ENCODE measurements at places on chromosomes 1 and 21.

GRCh38 chr1:33997127-33998036 is 133.5 kb downstream of the HMGB4 start:
- DNase-seq, result no peak

DNA sequence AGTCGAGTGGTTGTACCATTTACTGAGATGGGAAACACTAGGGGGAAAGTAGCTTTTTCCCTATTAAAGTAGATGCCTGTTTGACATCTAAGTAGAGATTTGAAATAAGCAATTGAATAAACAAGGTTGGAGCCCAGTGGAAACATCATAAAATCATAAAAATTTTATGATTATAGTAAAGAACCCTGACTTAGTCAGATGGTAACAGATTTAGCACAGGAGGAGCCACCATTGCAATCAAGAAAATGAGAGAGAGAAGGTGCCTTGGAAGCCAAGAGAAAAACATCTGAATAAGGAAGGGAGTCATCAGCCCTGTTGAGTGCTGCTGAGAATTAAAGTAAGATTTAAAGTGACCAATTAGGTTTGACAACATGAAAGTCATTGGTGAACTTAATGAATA is 49.8 kb downstream of the SMG7 start:
- no peak for DNase-seq

DNA sequence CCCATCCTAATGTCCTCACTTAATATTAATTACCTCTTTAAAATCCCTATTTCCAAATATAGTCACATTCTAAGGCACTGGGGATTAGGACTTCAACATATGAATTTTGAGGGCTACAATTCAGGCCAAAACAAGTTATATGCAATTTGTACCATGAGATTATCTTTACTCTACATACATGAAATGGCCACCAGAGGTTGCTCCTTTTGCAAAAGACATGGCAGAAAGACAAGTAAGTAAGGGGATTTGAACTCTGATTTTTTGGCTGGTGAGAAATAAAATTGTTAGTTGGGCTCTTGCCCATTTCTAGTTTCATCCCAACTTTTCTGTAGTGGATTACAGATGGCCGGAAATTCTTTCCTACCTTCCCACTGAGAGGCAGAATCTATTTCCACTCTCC is 4.8 kb upstream of the ALG6 start:
- DNase-seq, result no peak

- peak; percentile 46 for DNase-seq
Observed at GRCh38 chr1:230869500-230869899, 1.2 kb upstream of the C1orf198 start.

DNA sequence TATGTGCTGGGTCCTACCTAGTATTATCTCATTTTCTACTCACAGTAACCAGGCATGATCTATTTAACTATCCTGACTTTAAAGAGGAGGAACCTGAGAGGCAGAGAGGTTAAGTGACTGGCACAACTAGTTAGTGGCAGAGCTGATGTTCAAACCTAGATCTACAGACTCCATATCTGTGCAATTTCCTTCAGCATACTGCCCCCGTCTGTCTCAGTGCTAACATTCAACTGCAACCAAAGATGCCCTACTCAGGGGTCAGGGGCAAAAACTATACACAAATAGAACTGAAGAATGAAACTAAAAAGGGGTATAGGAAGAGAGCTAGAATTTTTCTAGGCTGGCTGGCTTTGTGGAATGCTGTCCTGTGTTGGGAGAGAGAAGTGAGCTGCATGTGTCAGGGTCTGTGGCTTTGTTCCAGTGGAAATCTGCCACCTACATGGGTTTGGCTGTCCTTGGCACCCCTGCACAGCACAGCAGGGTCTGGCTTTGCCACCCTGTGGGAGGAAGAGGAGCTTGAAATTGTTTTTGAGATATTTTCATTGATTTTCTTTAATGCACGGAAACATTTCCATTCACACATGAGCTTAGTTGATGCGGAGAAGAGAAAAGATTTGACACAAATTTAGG is 368.5 kb downstream of the RPS6KC1 start:
- no peak for DNase-seq

- DNase-seq, result peak; percentile 91
Observed at GRCh38 chr21:30227633-30228404, 11.9 kb upstream of the CLDN8 start.

DNA sequence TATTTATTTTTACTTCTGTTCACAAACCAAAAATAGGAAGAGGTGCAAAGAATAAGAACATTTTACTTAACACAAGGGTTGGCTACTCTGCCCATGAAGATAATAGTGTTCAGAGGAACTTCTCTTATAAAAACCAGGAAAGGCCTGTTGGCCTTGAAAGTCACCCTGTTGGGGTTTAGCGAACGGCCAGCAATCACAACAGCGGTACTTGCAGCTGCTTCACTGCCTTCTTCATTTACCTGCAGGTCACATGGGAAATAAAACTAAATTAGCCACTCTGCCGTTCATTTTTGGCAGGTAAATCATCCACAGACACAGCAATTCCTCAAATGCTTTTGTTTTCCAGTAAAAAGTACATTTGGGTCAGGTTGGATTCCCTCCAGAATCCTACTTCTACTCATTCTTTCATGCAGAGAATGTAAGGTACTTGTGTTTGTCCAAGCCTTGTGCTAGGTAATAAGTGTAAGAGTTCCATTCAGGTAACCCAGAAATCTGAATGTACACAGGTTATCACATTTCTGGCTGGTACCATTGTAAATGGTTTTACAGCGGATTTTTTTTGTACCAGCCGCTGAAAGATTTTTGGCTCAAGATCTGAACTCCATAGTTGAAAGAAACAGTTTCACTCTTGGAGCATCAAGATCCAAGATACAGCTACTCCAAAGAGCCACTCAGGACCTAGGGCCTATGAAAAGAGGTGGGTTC is 13.1 kb downstream of the SERPINC1 start:
- DNase-seq, result no peak

- DNase-seq, result no peak
Observed at GRCh38 chr21:45546636-45547544, 4.7 kb upstream of the SLC19A1 start.

GRCh38 chr1:177171536-177172123 is 872 bp downstream of the BRINP2 start:
- no peak for DNase-seq

DNA sequence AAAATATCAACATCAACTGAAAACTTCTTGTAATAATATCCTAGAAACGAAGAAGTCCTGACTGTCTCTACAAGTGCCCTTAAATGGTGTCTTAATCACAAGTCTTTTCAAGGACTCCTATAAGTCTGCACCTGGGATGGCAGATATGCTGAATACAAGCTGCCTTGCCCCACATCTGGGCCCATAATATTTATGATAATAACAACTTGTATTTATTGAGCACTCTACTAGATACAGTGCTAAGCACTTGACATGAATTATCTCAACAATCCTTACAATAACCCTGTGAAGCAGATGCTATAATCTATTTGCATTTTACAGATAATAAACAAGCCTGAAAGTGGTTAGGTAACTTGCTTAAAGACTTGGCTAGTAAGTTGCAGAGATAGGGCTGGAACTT is 78.0 kb upstream of the ZNF648 start:
- no peak for DNase-seq

DNA sequence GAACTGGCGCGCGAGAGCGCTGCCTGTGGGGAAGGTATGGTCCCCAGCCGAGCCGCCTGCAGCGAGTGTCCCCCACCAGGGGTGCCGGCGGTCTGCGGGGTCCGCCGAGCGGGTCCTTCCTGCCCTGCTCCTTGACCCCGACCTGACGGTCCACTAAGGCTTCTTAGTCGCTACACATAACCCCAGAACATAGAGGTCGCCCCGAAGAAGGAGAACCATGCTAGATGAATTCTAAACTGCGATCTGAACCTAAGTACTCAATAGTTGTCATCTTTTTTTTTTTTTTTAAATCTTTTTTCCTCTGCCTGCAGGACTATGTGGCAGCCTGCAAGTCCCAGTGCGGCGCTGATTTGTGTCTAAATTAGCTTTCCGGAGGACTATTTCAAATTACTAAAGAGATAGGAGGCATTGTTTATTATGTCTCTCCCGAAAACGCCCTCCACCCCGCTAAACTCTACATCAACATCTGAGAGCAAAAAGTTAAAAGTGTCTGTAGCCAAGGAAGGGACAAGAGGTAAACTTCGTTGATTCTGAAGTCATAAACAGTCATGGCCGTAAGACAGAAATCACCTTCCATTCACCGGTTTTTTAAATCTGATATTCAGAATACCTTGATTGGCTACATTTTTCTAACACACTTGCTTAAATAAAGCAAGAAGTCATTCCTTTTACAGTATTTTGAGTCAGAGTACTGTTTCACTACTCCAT is 476 bp downstream of the AXDND1 start:
- no peak for DNase-seq

DNA sequence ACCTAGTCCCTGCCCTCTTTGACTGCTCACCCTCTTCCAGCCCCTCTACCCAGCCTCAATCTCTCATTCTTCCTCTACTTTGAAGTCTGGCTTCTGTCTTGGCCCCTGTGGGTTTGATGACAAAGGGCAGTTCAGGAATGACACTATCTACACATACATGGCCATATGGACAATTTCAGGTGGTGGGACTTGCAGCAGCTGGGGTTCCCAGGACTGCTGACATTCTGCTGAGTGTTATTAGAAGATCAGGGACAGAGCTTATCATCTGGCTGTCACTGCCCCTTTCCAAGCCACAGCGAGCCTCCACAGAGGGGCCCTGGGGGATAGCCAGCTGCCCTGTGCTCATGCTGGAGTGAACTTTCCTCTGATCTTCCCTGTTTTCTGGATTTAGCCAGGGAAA is 97.4 kb upstream of the IPO9 start:
- DNase-seq, result peak; percentile 75

- DNase-seq, result no peak
Observed at GRCh38 chr1:201259476-201260235, 23.6 kb upstream of the PKP1 start.

GRCh38 chr1:26290122-26290881 is 10.4 kb downstream of the SH3BGRL3 start:
- DNase-seq, result no peak

DNA sequence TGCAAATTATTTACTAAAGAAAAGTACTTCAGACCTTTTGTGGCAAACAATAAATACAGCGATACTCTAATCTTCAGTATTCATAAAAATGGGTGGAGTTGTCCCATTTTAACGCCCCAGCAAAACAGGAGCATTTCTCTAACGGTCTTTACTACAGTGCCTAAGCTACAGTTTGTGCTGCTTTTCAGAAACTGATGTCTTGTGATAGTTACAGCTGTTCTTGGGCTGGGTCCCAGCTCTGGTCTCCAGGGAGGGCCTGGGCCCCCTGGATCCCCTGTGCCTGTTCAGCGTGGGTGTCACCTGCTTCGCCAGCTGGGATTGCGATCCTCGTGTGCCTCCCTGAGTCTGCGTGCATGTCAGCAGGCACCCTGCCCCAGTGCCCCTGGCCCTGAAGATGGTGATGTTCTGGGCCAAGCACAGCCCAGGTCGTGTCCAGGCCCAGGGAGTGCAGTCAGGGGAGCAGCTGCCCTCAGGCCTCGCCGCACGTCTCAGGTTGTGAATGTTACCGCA is 64.0 kb upstream of the DIP2A start:
- no peak for DNase-seq

DNA sequence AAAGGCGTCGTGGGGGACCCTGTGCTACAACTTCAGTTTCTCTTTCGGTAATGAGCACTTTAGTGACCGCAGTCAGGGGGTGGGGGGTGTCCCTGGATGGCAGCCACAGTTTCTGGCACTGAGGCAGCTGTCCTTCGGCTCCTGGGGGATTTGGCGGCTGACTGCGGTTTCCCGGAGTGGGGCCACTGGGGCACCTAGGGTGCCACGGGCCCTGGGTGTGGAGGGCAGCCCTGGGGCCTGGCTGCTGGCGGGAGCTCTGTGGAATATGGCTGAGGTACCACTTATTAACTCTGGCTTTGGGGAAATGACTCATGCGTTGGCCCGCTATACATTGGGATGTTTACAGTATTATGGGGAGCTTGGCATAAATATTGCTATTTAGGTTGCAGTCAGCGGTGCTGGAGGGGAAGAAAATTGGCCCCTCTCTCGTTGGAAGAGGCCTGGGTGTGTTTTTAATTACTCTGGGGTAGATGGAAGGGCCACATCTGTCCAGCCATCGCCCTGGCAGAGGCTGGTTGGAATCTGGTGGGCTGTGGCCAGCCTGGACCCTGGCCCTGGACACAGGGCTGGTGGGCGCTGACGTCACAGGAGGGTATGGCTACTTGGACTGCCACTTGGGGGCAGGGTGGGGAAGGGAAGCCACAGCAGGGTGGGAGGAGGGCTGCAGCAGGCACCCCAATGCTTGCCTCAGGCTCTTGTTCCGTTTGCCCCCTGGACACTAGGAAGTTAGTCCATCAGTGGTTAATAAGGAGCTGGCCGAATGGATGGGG is 2.0 kb downstream of the EPHB2 start:
- DNase-seq, result peak; percentile 78

DNA sequence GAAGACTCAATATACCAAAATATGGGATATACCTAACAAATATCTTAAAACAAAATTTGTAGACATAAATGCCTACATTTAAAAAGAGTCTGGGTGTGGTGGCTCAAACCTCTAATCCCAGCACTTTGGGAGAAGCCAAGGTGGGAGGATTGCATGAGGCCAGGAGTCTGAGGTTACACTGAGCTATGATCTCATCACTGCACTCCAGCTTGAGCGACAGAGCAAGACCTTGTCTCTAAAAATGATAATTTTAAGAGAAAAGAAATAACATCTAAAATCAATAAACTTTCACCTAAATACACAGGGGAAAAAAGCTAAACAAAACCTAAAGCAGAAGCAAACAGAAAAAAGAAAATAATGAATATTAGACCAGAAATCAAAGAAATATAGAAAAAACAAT is 102.7 kb upstream of the PBX1 start:
- DNase-seq, result no peak

DNA sequence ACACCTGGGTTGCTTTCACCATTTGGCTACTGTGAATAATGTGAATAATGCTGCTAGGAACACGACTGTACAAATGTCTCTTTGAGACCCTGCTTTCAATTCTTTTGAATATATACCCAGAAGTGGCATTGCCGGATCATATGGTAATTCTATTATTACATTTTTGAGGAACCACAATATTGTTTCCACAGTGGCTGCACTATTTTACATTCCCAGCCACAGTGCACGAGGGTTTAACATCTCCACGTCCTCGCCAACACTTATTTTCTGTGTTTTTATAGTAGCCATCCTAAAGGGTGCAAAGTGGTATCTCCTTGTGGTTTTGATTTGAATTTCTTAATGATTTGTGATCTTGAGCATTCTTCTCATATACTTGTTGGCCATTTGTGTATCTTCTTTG is 15.7 kb downstream of the FHAD1 start:
- DNase-seq, result no peak

- no peak for DNase-seq
Observed at GRCh38 chr1:230237009-230237370, 170.0 kb downstream of the GALNT2 start.

- DNase-seq, result peak; percentile 20
Observed at GRCh38 chr1:235266325-235266724, 61.7 kb downstream of the ARID4B start.

DNA sequence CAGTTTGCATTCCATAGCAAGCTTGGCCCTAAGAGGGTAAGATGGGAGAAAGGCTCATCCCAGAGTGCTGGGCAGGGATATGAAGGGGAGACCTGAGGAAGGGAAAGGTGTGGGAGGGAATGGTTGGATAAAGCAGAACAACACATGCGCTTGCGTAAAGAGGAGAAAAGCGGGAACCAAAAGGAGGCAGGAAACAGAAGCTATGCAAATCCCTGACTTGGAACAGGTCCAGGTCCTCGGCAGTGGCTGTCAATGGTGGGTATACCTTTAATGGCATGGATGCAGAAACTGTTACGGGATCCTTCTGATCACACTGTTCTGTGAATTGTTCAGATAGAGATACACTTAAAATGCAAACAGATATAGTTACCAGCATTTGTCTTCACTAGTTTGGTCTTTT is 455.6 kb downstream of the SIPA1L2 start:
- no peak for DNase-seq
